ENCODE measurements at places on chromosomes 6 and 20. TPM values are rescaled to one million over a fixed set of nuclear protein-coding genes. Genes with fewer than 3 reads are reported as not detected.

The GRM1 gene
- total RNA-seq, result not detected

DNA sequence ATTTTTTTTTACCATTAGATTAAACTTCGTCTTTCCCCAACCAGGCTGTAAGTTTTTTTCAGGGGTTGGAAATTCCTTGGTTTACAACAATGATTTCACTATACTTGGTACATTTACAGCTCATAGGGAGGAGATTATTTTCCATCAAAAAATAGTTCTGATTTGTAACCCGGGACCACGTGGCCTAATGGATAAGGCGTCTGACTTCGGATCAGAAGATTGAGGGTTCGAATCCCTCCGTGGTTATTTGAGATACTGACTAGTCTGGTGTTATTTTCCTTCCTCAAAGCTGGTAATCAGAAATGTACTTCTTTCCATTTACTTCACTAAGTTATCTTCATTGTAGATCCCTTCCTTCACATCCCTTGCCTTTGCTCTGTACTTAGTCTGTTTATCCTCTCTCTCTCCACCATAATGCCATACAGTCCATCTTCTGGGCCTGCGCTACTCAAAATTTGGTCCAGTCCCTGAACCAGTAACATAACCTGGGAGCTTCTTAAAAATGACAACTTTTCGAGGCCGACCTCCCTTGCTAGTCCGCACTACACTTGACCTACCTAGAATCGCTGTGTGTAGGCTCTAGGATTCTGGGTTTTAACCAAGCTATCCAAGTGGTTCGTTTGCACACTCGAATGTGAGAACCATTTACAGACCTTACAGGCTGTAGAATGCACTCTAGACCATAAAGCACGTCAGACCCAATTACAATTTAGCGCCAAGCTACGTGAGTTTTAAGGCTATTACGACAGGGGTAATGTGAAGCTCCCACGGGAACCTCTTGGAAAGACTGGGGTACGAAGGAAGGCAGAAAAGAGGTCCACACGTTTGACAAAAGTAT, 42.1 kb upstream of the BTN3A2 start:
- DNase-seq, result no peak

The MYCT1 gene
- 14.7 TPM for total RNA-seq

DNA sequence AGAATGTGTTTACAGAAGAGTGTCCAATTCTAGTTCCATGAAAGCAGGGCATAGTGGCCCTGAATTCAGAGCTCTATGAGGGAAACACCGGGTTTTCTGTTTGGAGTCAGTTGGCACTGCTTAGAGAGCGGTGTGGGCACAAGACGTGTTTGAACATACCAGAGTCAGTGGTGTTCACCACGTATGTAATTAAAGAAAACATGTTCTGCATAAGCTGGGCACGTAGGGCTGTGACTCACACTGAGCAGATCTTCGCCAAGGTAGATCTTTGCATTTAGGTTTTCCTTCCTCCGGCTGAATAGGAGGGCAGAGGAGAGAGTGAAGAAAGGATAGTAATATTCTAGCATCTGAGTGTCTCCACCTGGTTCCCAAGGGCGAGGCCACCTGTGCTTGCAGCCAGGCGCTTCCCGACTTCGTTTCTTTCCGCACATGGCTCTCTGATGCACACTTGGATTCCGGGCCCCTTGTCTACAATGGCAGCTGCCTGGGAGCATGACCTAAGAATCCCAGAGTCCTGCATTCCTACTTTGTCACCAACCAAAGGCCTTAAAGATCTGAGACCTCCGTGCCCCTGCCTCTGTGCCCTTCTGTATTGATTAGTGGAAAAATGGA, 136.2 kb downstream of the ERMARD start:
- DNase-seq, result no peak

DNA sequence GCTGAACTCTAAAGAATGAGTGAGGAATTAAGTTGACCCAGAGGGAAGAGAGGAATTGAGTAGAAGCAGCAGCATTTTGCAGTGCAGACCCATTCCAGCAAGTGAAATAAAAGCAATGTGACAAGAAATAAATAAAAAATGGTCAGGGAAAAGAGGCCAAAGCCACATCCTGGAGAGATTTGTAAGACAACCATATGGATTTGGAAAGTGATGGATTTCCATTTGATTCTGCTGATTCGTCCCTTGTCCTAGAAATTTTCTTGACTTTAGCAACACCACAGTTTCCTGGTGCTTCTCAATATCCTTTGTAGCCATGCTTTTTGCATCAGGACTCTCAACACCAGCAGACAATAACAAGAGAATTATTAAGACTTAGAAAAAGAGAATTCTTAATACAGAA, 29.8 kb downstream of the ANKEF1 start:
- DNase-seq, result no peak

- no peak for DNase-seq
These were observed 9.4 kb upstream of the ACSS1 start for GRCh38 chr20:25067102-25067987.

The OR2J3 gene
- total RNA-seq, result not detected

DNA sequence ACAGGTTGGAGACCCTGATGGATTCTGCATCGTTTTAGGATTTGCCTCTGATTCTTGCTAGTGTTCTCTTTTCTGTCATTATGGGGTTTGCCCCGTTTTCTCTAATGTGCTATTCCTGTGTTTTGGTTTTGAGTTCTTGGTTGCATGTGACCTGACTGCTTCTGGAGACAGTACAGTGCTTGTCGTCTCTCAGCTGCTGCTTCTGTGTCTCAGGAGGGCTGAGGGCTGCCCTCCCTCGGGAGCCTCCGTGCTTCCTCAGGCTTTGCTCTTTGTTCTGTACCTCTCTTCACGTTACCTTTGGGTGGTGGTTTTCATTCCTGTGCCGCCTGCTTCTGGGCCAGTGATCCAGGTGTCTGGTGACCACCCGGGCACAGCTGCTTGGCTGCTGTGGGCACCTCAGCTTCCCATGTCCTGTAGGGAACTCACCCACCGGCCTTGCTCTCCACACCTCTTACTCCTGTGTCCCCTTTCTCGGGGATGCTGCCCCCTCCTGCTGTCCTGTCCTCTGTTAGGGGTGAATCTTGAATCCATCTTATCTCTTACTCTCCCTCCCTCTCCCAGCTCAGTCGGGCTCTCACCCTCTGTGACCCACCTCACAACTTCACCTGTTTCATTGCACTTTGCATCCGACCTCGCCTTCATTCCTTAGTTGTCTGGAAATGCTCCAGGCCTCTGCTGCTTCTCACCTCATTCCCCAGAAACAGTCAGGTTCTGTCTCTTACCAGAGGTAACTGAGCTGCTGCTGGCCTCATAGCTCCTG, 33.2 kb downstream of the PANK2 start:
- DNase-seq, result no peak

DNA sequence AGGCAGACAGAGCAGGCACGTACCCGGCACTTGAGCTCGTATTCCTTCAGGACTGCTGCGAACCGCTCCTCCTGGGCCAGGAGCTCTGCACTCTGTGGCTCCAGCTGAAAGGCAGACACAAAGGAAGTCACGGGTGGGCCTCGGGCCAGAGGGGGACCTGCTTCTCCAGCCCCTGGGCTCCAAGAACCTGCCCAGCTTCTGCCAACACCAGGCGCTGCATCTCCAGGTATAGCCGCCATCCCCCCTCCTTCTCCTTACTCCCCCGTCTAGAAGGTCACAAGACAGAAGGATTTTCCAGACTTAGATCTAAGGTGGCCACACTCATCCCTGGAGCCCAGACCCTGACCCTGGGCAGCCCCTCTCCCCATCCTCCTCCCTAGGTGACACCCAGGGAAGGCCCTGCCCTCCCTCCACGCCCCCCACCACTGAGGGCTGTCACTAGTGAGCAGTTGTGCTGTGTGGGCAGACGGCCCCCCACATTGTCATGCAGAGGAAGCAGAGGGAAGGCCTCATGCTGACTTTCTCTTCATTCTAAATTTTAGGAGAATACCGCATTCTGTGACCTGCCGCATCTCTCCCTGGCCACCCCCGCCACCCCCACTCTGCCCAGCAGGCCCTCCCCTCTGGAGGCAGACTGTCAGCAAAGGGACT, 81.9 kb downstream of the GINS1 start:
- no peak for DNase-seq

GRCh38 chr20:39245685-39246311, 283.7 kb downstream of the DHX35 start:
- DNase-seq, result no peak

DNA sequence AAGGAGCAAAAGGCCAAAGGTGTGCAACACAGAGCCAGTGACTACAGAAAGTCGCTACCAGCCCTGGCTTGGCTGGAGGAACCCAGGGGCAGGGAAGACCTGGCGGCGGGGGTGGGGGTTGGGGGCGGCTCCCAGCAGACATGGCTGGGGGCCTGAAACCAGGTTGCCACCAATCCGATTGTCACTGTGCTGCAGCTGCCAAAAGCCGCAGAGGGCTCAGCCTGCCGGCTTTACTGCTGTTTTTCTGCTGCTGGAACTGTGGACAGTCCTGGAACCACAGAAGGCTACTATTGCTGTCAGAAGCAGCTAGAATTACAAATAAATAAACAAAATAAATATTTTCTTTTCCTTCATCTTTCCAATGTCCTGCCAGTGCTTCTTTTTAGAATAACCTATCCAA, 25.7 kb upstream of the OGFRL1 start:
- no peak for DNase-seq

- no peak for DNase-seq
These were observed 207.5 kb upstream of the ASCC3 start for GRCh38 chr6:101088594-101088993.

- DNase-seq, result no peak
These were observed 53.2 kb downstream of the PDE7B start for GRCh38 chr6:135904666-135905065.

The NCOA6 gene
- total RNA-seq, result 14.8 TPM

DNA sequence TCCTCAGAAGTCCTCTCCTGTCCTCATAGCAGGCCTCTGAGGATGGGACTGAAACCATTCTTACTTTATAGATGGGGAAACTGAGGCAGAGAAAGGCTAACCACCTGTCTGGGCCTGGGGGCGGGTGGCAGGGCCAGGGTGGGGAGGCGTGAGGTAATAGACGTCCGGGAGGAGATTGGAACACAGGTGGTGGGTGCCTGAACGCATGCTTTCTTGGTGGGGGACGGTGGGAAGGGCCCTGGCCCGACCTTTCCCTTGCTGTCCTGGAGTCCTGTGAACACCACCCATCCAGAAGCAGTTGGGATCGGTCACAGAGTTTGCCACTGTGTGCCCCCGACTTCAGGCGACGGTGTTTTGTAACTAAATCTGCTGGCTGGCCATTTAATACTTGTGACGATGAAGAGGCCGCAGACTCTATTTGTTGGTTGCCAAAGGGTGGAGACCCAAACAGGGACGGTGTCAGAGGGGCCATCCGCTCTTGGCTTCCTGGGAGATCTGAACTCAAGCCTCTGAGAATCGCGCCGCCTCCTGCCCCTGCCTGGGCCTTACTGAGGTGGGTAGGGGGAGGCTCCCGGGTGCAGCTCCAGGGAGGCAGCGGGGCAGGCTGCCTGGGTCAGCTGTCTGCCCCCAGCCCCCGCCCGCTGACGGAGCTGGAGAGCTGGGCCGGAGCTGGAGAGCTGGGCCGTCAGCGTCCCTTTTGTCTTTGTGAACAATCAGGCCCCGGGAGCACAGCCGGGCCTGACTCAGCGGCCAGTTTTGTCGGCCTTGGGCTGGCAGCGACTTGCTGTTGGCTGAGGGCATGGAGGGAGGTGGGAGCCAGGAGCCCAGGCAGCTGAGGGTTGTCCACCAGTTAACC, 4.1 kb downstream of the RBM38 start:
- peak; percentile 53 for DNase-seq

Data from thoracic aorta (tissue), 2 donors.